CD4-positive, alpha-beta T cell treated with Interleukin-15 for 4 hours (primary cell): ENCODE measurements at places on chromosomes 1 and 21.

GRCh38 chr1:94254073-94254810 lies 16.9 kb upstream of the ARHGAP29 start:
- no peak for DNase-seq

GRCh38 chr1:228935855-228936727 lies 200.8 kb downstream of the RHOU start:
- DNase-seq = no peak

- no peak for DNase-seq
Observed at GRCh38 chr1:228073061-228073856, 9.2 kb upstream of the ARF1 start.

DNA sequence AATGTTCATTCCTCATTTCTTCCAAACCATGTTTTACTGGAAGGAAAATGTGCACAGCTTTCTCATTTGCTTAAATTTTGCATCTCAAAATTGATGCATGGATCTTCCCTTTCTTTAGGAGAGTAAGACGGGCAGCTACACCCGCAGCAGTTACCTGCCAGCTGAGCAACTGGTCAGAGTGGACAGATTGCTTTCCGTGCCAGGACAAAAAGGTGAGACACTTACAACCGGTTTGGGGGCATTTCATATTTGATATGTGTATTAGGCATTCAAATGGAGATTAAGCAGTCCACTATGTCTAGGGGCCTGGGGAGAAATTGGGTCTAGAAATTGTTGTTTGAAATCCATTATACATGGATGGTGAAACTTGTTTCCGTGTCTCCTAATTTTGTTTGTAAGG lies 12.9 kb downstream of the C8A start:
- DNase-seq = no peak

GRCh38 chr1:3762151-3762872 lies 10.1 kb downstream of the CCDC27 start:
- no peak for DNase-seq

- DNase-seq = peak; percentile 61
Observed at GRCh38 chr1:35577071-35577998, 4.2 kb downstream of the TFAP2E start.

GRCh38 chr1:238233966-238234365 lies 343.2 kb upstream of the ZP4 start:
- no peak for DNase-seq

DNA sequence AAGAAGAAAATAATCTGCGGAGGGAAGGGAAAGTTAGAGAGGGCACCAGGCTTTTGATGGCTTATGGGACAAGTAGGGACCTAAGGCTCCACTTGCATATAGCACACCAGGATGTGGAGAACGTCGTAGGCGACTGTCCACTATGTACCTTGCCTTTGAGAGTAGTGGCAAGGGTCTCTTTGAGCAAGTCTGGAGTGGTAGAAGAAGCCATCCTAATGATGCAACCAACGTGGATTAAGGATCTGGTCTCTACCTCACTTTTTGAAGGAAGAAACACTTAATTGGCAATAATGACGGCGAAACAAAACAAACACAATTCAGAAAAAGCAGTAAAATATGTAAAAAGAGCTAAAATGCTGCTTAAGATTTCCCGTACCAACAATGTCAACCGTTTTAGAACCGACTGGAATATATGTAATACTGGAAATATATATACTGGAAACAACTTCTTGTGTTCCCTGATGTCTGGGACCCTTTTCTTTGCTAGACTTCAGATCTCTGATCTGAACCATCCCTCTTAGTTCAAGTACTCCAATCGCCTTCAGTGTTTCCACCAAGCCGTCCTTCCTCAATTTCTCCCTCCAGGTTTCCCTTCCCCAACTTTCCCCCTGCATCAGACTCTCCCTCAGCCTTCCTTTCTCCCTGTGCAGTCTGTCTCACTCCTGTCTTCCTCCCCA lies 821 bp upstream of the KHDRBS1 start:
- DNase-seq = no peak

DNA sequence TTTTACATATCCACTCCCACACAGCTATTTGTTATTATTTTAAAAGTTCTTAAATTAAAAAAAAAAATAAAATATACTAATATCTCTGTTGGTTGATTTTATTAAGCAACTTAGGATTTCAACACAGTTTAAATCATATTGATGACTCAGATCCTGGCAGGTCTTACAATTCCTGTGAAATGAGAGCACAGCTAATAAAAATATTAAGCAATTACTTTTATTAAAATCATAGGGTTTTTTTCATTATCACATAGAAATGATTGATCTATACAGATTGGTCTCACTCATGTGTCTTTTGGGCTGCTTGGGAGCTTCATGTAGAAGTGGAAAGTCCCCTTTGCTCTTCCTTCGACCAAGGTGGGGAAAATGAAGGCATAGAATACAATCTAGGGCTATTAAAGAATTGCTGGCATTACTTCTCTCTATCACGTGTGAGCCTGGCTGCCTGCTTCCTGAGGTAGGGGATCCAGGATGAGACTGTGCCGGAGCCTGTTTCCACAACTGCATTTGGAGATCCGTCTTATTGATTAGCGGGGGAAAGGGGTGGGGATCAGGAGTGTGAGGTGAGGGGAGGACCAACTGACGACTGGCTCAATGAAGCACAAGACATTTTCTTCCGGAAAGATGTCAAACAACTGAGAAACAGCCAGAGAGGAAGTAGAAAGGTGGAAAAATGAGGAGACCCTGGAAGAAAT lies 858.0 kb downstream of the USP25 start:
- no peak for DNase-seq

- no peak for DNase-seq
Observed at GRCh38 chr1:28577052-28577678, 14.9 kb upstream of the RAB42 start.

DNA sequence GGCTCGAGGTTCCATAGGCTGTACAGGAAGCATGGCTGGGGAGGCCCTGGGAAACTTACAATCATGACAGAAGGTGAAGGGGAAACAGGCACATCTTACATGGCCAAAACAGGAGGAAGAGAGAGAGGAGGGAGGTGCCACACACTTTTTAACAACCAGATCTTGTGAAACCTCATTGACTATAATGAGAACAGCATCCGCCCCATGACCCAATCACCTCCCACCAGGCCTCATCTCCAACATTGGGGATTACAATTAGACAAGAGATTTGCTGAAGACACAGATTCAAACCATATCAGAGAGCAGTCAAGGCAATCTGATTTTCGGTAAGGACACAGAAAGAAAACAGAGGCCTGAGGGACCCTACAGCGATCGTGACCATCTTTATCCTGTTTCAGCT lies 41.7 kb downstream of the TNFRSF9 start:
- no peak for DNase-seq

GRCh38 chr1:161885003-161885402 lies 118.9 kb downstream of the ATF6 start:
- DNase-seq = no peak

DNA sequence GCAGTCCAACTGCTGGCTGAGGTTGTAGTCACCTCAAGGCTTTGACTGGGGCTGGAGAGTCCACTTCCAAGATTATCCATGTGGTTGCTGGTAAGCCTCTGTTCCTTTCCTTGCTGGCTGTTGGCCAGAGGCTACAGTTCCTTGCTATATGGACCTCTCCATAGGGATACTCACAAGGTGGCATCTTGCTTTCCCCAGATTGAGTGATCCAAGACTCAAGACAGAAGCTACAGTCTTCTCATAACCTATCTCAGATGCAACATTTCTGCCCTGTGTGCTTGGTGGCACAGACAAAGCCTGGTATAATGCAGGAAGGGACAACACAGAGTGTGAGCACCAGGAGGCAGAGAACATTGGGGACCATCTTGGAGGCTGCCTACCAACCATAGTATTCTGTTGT lies 111.8 kb downstream of the FNBP1L start:
- no peak for DNase-seq

DNA sequence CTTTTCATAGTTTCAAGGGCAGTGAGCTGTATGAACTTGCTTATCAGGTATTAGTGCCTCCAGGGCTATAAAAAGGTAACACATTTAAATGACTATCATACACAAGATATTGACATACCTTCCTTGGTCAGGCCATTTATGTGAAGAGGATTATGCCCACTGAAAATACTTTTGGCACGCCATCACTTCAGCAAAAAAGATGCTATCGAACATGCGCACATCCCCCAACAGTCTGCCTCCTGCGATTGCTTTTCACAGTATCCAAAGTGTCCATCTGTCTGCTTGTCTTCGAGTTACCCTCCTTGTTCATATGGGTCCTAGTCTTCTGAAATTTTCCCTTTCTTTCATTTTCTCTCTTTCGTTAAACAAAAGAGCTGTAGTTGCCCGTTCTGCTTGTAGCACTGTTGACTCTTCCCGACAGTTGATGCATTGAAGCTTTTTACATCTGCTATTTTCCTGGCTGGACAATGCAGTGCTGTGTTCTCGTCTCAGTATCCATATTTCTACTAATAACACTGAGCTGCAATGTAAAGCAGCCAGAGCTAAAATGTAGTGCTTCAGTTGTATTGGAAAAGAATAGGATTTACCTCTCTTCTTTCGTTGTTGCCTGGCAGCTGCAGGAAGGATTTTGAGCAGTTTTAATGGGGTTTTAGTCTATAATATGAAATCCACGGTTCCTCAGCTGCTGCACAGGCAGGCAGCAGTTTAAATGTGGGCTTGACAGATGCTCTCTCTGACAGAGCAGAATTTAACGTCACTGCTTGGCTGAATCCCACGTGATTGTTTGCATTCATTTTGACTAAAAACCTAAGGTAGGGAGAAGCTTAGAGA lies at the start of gene B3GALT2:
B3GALT2 (minus strand) TSS at position 713 of the 831 bp plus-strand sequence. CDS start 5,051 bp downstream, outside the sequence.
- peak; percentile 23 for DNase-seq

- DNase-seq = no peak
Observed at GRCh38 chr1:3942416-3943122, 42.5 kb upstream of the C1orf174 start.

DNA sequence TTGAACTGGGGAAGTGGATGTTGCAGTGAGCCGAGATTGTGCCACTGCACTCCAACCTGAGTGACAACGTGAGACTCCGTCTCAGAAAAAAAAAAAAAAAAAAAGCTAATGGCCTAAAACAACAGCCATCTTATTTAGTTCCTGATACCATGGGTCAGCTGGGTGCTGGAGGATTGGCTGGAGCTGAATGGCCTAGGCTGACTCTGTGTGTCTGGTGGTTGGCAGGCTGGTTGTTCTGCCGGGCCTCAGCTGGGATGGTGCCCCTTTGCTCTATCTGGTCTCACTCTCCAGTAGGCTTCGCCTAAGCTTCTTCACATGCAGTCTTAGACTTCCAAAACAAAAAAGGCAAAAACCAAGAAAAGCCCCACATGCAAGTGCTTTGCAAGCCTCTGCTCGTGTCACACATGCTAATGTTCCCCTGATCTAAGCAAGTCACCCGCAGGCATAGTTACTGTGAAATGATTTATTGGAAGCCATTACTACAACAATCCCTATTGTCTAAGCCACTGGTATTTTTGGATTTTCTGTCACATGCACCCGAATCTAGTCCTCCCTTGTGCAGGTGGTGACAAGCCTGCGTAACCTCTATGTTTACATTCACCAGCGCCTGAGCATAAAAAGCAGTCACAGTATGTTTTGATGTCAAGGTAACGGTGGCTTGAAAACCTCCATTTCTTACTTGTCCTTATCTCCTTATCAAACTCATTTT lies 39.6 kb upstream of the KANK4 start:
- no peak for DNase-seq

DNA sequence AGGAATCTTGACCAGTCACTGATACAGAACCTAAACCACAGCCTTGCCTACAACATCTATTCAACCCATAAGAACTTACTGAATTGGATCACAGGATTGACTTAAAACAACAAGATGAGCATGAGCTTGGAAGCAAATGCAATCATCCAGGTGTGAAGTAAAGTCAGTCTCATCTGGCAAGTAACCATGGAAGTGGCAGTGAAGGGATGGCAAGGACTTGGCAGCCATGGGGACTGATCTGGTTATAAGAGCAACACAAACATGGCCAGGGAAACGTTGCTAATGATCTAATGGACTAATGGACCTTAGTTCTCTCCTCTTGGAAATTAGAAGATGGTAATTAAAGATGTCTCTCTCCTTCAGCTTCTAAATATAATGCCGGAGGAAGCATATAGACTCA lies 133.1 kb downstream of the VAV3 start:
- DNase-seq = no peak

DNA sequence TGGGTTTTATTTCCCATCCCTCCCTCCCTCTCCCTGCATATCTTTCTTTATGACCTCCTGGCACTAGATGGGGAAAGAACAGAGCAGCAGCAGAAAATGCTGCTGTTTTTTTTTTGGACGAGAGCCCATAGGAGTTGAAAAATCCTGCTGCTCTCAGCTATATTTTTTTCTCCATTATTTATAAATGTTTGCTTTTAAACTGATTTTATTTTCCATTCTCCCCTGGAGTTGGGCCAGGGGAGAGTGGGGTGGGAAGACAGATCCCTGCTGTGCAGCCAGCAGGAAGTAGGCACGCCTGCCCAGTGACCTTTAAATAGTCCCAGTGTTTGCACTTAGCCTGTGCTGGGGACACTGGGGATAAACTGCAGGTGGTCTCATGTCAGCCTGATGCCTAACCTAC lies 17.4 kb downstream of the SFT2D2 start:
- DNase-seq = no peak

GRCh38 chr21:39397646-39398385 lies 47.8 kb downstream of the LCA5L start:
- DNase-seq = no peak

GRCh38 chr1:224213438-224214119 lies 30.5 kb downstream of the DEGS1 start:
- no peak for DNase-seq

DNA sequence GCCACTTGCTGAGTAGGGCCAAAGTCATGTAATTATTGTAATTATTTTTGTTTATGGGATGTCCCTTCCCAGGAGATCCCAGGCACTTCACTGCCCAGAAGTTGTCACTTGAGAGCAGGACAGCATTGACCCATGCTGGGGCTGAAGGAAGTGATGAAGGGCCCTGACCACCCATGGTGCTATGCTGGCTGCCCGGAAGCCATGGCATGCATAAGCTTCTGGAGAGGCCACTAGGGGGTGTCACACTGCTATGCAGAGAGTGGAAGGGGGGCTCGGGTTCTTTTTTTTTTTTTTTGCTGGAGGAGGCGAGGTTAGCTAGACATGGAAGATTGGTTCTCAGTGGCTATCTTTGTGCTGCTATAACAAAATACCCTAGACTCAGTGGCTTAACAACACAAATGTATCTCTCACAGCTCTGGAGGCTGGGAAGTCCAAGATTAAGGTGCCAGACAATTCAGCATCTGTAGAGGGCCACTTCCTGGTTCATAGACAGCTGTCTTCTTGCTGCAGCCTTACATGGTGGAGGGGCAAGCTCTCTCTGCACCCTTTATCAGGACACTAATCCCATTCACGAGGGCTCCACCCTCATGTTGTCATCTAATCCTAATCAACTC lies 84.9 kb downstream of the CNIH3 start:
- no peak for DNase-seq

- no peak for DNase-seq
Observed at GRCh38 chr1:229119876-229120275, 151.0 kb upstream of the RAB4A start.
